Glutamatergic neuron (in vitro differentiated cells): ENCODE measurements at places on chromosomes 2 and 18.
A peak's percentile ranks its signal among the peaks of the same experiment; 100 is the strongest.

DNA sequence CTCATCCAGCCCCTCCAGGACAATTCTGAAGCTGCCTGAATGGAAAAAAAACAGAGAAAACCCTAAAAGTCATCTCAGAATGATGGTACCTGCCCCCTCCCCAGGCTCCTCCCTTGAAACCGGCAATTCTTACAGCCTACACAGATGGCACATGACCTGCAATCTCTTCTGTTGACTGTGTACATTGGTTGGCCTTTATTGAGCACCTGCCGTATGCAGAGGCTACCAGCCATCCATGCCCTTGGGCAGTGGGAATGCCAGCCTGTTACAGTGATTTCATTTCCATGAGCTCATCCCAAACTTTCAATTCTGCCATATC is 57.1 kb downstream of the EMX1 start:
- DNase-seq: no peak

DNA sequence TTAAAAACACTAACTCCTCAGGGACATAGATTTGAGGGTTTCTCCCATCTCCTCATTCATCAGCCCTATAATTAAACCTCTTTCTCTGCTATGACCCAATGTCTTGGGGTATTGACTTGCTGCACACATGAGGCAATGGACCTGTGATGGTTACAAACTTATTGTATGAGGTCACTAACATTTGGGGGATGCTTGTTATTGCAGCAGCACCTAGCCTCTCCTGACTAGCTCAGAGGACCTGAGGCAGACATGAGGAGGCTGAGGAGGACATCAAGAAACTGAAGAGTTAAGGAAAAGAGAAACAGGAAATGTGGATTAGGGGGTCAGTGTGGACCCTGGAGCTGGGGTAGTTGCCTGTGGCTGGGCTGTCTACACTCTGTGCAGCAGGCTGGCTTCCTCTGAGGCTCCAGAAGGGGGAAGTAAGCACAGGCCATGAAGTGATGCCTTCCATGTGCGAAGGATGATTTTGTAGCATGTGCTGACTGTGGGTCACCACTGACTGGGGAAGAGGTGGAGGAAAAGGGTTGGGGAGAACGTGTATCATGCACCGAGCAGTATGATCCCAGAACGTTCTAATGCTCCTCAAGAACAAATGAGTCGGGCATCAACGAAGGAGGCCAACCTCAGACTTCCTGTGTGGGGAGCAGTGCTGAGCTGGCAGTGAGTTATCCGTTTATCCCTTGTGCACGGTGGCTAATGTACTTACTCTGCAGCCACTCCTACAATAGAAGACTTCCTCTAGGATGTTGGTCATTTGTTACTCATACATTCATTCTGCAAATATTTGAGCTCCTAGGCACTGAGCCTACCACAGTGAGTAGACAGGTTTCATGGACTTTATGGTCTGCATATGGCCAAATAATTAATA is 42.1 kb upstream of the RFX8 start:
- no peak for DNase-seq

DNA sequence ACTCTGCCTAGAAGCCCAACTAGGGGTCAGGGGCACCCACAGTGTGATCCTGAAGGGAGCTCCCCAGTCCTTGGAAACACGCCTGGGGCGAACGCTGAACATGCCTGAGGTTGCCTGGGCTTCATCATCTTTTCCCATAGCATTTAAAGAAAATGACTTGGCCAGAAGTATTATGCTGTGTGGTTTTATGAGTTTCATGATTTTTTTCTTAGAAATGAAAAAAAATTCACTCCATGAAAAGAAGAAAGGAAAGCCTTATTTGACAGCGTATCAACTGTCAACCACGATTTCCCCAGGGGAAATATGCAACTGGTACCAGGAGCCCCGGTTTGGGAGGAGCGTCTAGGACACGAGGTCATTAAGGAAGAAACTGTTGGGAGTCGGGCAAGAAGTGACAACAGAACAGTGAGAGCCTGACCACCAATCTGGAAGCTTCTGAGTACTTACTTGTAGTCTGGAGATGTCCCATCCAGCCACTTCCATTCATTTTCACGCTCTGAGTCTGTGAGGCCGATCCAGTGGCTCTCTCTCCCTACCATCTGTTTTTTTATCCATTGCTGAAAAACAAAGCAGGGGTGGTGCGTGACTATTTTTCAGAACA is 63.5 kb upstream of the THOC1 start:
- DNase-seq: no peak

DNA sequence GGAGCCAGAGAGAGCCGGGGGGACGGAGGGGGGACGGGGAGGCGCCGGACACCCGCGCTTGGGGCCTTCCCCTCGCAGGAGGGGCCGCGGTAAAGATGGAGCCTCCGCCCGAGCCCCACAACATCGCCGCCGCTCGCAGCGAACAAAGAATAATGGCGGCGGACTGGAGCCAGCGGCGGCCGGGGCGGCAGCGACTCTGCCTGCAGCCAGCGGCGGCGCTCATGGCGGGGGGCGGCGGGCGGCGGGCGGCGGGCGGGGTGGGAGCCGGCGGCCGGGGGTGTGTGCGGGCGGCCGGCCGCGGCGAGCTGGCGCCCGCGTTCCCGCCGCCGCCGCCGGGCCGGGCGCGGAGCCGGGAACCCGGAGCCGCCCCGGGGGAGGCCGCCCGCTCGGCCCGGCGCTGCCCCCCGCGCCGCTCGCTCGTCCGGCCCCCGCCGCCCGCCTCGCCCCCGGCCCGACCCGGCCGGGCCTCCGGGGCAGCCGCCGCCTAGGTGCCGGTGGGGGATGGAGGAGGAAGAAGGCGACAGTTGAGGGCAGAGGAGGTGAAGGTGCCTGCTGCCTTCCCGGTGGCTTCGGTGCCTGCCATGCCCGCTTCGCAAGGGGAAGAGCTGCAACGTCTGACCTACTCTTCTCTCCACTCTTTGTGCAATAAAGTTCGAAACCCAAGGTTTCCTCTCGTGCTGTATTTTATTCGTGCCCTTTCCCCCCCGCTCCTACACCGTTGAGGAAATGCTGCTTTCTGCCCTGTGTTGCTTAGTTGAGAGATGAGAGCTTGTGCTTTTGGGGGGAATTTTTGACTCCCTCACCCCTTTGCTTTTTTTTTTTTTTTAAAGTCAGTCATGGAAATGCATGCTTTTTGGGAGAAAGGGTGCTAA is 634 bp downstream of the CREB1 start:
- peak; percentile 42 for DNase-seq

- DNase-seq: no peak
These were observed 95.9 kb downstream of the KCNF1 start for GRCh38 chr2:11007331-11008264.

DNA sequence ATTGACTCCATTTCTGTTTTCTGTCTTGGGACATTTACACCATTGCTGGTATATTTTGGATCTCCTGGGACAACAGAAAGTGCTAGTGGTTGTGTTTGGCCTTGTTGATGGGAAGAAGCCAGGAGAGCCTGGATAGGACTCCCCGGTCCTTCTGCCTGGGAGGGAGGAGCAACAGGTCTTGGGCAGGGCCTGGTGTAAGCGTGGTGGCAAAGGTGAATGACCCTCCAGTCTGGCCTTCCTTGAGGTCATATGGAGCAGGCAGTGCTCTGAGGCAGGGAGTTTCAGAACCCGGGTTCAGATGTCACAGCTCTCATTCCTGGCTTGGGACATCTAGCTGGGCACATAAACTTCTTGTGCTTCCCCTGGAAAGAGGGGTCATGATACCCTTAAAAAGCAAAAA is 56.0 kb upstream of the RBM44 start:
- DNase-seq: no peak

GRCh38 chr2:29042561-29043075 is 31.7 kb downstream of the PCARE start:
- DNase-seq: peak; percentile 75

DNA sequence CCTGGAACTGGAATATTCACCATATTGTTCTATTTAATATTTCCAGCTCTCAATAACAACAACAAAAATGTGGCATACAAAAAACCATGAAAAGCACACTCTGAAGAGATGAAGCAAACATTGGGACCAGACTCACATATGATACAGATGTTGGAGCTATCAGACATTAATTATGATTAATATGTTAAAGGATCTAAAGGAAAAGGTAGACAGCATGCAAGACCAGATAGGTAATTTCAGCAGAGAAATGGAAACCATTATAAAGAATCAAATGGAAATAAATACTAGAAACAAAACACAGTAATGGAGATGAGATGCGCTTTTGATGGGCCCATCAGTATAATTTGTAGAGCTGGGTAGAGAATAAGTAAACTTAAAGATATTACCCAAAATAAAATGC is 50.9 kb upstream of the MGAT4A start:
- DNase-seq: no peak

DNA sequence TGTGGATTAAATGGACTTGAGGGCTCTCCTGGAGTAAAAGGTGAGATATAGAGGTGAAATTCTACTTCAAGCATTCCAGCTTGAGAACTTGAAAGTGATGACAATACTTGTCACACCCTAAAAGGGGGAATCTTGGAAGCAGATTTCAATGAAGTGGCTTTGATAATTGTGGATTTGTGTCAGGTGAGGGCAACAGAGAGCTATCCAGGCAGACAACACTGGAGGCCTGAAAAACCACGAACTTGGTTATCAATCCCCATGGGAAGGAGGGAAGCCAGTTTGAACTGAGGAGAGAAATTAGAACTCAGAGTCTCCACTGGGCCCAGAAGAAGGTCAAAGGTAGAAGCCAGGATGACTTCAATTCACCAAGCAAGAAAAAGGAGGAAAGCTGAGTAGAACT is 263.9 kb downstream of the FIGN start:
- DNase-seq: no peak

- DNase-seq: no peak
These were observed 1.2 kb upstream of the INPP5D start for GRCh38 chr2:233058717-233059546.

DNA sequence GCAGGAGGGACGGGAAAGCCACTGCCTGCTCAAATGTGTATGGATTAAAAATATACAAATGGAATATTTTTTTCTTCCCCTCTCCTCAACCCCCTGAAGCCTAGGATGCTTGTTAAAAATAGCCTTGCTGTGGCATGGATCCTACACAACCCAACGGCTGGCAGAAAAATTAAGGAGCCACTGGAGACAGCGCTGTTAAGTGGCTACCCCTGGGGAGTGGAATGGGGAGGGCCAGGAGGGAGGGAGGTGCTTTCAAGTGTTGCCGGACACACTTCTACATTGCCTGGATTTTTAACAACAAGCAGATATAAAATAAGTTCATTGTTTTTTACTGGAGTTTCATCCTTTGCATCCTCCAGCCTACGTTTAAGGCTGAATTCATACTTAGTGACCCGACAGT is 66.6 kb downstream of the ZBTB7C start:
- no peak for DNase-seq

- DNase-seq: no peak
These were observed 537.8 kb downstream of the LRRTM4 start for GRCh38 chr2:76984359-76984758.

GRCh38 chr2:59585655-59586054 is 967.8 kb downstream of the BCL11A start:
- DNase-seq: no peak

- DNase-seq: no peak
These were observed 293.9 kb downstream of the SATB2 start for GRCh38 chr2:199163613-199164458.

- DNase-seq: no peak
These were observed 22.5 kb upstream of the ACYP2 start for GRCh38 chr2:54092940-54093339.

- DNase-seq: no peak
These were observed 143.5 kb downstream of the INSIG2 start for GRCh38 chr2:118231759-118232158.

DNA sequence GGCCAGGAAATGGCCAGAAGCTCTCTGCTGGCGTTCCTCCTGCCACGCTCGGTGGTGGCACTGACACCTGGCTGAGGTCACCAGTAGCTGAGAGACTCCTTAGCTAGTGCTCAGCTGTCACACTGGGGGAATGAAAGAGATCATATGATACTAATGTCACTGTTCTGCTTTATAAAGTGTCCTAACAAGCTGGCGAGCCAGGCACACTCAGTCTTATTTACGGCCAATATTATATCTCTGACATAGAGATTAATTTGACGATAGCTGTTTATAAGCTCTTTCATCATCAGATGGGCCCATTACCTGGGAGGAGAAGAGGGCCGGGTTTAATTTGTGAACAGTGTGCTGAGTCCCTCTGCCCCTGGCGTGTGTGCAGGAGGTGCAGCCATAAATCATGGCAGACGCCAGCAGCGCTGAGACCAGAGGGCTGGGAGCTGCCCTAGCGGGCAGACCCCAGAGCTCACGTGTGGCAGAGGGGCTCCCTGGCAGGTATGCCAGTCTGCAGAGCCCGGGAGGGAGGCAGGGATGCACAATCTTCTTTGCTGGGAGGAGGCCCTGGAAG is 246.5 kb downstream of the HAUS1 start:
- DNase-seq: no peak

DNA sequence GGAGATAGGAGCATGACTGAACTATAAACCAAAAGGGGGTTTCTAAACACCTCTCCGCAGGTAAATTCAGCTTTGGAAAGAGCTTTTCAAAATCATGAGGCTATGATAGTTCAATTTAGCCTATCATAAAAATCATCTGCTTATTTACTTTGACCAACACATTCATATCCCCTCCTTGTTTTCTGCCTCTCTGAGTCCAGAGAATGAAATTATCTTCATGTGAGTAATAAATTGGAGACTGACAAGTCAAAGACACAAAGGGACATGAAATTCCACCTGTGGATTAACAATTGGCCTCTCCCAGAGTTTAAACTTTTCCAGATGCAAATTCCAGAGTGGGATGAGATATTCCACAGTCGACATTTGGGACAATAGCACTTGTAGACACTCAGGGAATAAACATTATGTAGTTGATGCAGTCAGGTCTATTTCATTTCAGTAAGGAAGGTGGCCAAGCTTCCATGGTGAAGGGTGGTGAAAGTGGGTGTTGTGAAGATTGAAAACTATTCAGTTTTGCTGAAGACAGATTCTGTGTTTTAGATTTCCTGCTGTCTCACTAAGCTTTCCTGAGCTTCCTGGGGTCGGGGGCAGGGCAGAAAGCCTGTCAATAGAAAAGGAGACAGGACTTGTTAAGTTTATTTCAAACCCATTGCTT is 84.7 kb downstream of the CDC42EP3 start:
- no peak for DNase-seq

DNA sequence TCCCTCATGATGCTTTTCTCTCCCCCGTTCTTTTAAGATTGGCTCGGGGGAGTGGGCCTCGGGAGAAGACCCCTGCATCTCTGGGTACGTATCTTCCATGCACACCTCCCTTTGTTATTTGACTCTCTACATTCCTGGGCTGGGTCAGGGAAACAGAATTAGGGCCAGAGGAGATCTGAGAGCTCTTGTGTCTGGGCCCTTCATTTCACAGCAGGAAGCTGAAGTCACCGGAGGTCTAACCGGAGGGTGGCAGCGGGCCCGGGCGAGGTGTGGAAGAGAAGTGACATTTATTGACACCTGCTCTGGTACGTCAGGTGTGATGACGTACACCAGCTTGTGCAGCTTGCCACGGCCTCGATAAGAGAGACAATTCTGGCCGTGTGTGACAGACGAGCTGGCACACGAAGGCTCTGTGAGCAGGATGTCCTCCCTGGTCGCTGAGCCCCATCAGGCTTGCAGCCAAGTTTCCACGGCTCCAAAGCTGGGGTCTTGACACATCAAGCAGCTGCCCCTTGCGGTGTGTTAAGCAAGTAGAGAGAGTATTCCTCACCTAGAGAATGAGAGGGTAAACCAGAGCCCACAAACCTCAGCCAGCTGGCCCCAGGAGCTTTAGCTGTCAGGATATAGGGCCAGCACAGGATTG is 30.4 kb downstream of the TOGARAM2 start:
- no peak for DNase-seq
